ENCODE measurements at places on chromosomes 6 and 20.

GRCh38 chr6:16494793-16495192, 256.4 kb downstream of the GMPR start:
- no peaks in the 10 kb centered on the region for H3K36me3 ChIP-seq
- H3K4me1 ChIP-seq: no peaks in the 10 kb centered on the region
- DNase-seq: no peak
- H3K4me3 ChIP-seq: no peak overlapping the region
- no peak overlapping the region for H3K27ac ChIP-seq

GRCh38 chr20:10077886-10078285, 43.1 kb downstream of the ANKEF1 start:
- no peak for DNase-seq
- H3K4me3 ChIP-seq: no peak overlapping the region
- H3K4me1 ChIP-seq: no peaks in the 10 kb centered on the region
- no peaks in the 10 kb centered on the region for H3K27me3 ChIP-seq
- H3K27ac ChIP-seq: no peak overlapping the region

DNA sequence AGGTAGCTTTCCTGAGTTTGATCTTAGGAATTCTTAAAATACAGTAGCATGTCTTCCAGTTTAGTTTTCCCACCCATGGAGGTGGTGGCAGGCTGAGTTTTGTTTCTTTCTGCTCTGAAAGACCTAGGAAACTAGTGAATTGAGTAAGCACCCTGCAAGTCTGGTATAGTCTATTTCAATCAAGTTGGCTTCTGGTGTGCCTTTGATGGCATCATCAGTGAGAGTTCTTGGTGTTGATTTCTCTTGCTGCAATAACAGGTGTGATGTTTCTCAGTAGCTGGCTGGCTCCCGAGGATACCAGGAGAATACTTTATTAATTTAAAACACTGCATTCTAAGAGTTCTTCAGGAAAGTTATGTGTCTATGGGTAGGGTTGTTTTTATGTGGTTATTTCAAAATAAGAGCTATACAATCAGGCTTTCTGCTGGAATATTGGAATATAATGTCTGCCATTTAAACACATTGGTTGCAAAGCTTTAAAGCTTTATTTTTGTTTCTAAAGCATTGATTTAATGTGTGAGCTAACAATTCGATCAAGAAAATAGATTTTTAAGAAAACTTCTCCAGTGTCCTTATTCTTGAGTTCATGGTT, 19.0 kb downstream of the VAPB start:
- H3K27ac ChIP-seq: peak overlapping the region; percentile 20
- no peaks in the 10 kb centered on the region for H3K4me1 ChIP-seq
- H3K36me3 ChIP-seq: no peaks in the 10 kb centered on the region
- no peak for DNase-seq
- no peak overlapping the region for H3K4me3 ChIP-seq

- H3K27me3 ChIP-seq: no peaks in the 10 kb centered on the region
- H3K36me3 ChIP-seq: no peaks in the 10 kb centered on the region
- peaks cover 10% of the 10 kb centered on the region for H3K4me1 ChIP-seq
- DNase-seq: no peak
- no peak overlapping the region for H3K4me3 ChIP-seq
These were observed 53.6 kb downstream of the MDGA1 start for GRCh38 chr6:37643851-37644672.

DNA sequence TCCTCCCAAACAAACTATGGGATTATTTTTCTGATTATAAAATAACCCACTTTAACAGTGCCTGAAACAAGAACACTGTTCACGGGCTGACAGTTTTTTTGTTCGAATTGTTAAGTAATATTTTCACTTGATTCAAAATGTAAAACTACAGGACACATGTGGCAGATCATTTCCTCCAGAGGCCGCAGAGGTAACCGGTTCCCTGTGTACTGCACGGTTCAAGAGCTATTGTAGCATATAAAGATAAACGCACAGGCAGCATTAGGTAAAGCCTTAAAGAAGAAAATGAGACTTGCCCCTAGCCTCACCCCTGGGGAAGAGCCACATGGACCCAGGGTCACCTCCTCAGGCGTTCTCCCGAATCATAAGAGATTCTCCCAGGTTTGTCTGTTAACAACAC, 181.3 kb upstream of the AFDN start:
- no peak overlapping the region for H3K27ac ChIP-seq
- H3K4me3 ChIP-seq: no peak overlapping the region
- H3K4me1 ChIP-seq: peaks cover 14% of the 10 kb centered on the region
- DNase-seq: no peak

- no peak overlapping the region for H3K27ac ChIP-seq
- no peak for DNase-seq
- H3K27me3 ChIP-seq: no peaks in the 10 kb centered on the region
- H3K36me3 ChIP-seq: no peaks in the 10 kb centered on the region
- H3K4me1 ChIP-seq: no peaks in the 10 kb centered on the region
- no peak overlapping the region for H3K4me3 ChIP-seq
These were observed 486.0 kb downstream of the BCKDHB start for GRCh38 chr6:80592436-80592835.

GRCh38 chr6:34748757-34749156, 8.5 kb upstream of the SNRPC start:
- no peak for DNase-seq
- no peaks in the 10 kb centered on the region for H3K4me1 ChIP-seq
- H3K4me3 ChIP-seq: no peak overlapping the region

GRCh38 chr6:169106176-169106575, 147.5 kb downstream of the THBS2 start:
- H3K4me3 ChIP-seq: no peak overlapping the region
- no peaks in the 10 kb centered on the region for H3K4me1 ChIP-seq
- DNase-seq: no peak
- H3K36me3 ChIP-seq: no peaks in the 10 kb centered on the region
- no peaks in the 10 kb centered on the region for H3K27me3 ChIP-seq

Measured in tibial nerve (tissue), 4 donors.